ENCODE measurements at places on chromosomes 3 and 15.

GRCh38 chr3:37030588-37030987, 37.3 kb downstream of the MLH1 start:
- no peak for DNase-seq

- peak; percentile 77 for DNase-seq
These were observed 924 bp upstream of the SIN3A start for GRCh38 chr15:75452364-75452864.

DNA sequence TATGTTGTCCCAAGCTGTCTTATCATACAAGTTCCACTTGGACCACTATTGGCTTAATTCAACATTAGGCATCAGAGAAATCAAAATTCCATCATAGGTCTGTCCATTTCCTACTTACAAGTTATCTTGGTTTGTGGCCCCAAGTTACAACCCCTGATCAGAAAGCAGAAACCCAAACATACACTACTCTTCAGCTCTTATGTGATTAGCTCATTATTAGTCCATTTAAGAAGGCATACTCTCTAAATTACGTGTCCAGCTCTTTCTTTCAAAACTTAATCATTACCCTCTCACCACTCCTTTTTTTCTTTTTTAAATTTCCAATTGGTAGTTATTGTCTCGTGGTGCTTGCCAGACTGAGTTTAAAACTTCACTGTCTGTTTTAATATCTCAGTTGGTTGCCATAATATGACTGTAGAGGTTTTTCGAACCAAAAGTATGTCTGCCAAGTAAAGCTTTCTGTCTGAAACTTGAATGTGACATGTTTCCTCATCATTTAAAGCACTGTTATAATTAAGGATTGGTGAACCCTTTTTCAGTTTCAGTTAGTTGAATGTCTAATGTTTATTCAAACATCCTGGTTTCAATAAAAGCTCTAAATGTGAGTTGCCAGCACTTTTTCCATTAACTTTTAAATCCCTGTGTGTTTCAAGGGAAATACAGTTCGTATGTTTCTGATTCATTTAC, 150.3 kb downstream of the SAMMSON start:
- DNase-seq: no peak

DNA sequence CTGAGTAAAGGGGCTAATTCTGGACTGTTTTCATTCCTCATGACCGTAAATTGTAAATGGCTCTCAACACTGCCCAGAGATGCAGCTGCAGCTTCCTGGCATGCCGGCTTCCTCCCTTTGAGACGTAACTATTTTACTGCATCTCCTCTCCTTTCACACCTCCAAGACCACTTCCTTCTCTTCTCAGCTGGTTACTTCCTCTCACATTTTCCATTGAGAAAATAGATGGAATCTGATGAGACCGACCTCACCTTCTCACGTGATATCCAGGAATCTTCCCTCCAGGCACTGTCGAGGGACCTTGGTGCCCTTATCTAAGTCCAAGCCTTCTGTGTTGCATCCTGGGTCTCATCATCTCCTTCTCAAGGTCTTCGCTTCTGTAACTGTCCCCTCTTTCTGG, 12.7 kb downstream of the LYSMD4 start:
- DNase-seq: no peak

DNA sequence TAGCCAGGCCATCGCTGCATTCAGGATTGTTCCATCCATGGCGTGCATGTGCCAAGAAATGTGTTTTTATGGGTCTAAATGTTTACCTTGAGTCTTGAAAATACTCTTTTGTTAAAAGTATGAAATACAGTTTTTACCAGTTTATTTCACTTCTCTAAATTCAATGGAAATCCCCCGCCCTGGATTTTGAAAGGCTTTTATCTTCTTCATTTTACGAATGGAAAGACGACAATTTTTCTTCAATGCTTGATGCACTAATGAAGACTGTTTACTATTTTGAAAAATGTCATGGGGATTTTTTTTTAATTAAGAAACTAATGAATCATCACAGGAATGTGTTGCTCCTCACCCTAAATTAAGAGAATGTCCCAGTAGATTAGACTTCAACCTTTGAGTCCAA, 83.5 kb downstream of the FAM81A start:
- DNase-seq: no peak

DNA sequence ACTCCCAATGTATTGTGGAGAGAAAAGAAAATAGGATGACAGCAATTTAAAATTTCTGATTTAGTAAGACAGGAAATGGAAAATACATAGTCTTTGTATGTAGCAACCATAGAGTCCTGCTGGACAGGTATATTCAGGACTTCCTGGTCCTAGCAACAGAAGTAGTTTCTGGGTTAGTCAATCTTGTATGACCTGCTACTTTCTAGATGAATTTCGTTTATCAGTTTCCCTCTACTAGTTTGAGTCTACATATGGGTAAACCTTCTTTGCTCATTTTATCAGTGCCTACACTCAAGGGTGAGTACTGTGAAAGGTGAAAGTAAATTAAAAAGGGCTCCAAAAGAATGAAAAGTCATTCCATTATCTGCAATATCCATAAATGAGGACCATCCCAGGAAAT, 309.8 kb downstream of the UNC13C start:
- DNase-seq: no peak

- DNase-seq: no peak
These were observed 5.1 kb downstream of the SPATA12 start for GRCh38 chr3:57065588-57065987.

DNA sequence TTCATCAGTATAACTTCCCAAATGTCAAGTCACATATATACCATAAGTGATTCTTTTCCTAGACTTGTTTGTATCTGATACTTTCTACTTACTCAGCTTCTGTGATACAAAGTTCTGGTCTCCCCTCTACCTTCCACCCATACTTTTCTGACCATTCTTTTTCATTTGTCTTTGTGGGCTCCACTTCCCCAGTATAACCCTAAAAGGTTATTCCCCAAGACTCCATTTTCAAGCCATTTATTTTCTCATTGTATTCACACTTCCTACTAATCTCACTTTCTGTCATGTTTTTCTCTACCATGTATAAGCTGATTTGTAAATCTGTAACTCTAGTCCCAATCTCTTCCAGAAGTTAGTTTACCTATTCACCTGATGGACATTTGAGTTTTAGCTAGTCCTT, 34.0 kb downstream of the IQCB1 start:
- no peak for DNase-seq

DNA sequence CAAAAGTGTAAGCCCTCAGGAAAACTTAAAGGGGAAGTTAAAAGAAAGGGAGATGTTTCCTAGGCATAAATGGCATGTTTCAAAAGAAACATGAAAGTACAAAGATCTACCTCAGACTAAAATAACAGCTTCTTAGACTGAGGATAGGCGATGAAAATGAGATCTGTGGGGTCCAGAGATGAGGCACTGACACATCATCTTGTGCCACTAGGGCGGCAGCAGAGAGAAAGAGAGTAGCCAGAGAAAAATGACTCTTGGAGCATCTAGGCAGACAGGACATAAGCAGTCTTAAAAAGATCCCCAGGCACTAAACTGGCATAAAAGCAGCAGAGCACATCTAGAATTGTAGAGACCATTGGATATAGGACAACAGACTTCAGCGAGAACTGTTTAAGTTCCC, 42.5 kb upstream of the RFX7 start:
- no peak for DNase-seq

DNA sequence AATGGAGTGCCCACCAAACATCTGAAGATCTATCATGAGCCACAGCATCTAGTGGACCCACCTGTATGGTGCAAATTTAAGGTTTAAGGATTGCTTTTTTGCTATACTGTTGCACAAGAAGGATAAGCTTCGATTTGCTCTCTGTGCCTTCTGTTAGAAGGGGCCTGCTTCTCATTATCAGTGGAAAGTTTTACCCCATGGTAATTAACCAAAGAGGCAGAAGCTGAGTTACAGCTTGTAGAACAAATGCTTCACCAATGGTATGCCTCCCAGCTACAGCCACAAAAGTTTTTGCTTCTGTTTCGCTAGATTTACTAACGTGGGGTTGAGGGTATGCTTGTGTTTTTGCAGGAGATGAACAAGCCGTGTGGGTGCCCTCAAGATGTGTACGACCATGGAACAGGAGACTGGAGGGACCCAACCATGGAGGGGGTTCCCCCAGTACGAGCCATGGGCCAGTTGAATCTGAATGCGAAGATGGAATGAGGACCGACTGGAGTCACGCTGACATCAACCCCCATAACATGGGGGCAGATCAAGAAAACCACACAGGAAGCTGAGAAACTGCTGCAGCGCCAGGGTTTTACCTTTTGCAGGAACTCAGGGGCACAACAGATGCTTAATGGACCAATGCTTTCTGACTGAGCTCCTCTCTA, 43.5 kb downstream of the ACAD9 start:
- DNase-seq: peak; percentile 57

DNA sequence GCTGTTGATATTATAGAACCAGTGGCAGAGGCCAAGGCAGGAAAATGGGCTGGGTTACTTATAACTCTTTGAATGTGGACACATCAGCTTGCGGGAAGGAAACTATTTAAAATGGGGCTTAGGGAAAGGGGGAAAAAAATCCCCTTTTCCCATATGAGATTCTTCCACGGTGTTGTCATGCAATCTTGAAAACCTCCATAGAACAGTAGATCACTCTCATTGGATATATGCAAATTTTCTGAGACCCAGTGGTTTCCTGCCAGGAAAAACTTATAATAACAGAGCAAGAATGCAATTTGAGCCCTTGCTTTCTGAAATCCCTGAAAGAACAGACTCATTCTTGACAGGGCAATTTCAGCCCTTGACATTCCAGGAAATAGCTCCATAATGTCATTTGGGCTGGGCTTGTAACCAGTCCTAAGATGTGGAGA, 31.1 kb downstream of the TMEM212 start:
- DNase-seq: no peak

DNA sequence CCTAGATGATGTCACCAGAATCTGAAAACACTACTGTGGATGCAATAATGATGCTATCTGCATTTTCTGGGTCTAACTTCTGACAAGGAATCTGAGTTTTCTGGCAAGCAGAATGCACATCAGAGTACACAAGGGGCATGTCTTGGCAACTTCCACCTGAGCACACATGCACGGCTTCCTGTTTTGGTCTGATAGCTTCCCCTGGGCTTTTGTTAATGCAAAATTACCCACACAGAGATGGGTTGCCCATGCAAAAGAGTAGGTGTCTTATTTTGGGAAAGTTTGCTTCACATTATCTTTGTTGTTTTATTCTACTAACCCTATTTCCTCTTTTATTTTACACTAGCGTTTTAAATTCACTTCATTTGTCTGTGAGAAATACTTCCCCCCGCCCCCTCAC, 74.2 kb upstream of the SATB1 start:
- DNase-seq: no peak

- no peak for DNase-seq
These were observed 526.4 kb downstream of the SOX2 start for GRCh38 chr3:182238126-182238525.

All from activated CD4-positive, CD25-positive, alpha-beta regulatory T cell treated with anti-CD3 and anti-CD28 coated beads, Interleukin-2, amount 50 U/mL, for 72 hours (primary cell).